A549 (cell line): ENCODE measurements at places on chromosomes 16 and 17. TPM values are rescaled to one million over a fixed set of nuclear protein-coding genes. Genes with fewer than 3 reads are reported as not detected.

GRCh38 chr16:3066440-3066748 lies 954 bp downstream of the IL32 start:
- DNase-seq = no peak

- no peak for DNase-seq
Observed at GRCh38 chr17:42891539-42892152, 9.0 kb upstream of the G6PC1 start.

GRCh38 chr17:80773243-80773991 lies 218.2 kb upstream of the CHMP6 start:
- no peak for DNase-seq

DNA sequence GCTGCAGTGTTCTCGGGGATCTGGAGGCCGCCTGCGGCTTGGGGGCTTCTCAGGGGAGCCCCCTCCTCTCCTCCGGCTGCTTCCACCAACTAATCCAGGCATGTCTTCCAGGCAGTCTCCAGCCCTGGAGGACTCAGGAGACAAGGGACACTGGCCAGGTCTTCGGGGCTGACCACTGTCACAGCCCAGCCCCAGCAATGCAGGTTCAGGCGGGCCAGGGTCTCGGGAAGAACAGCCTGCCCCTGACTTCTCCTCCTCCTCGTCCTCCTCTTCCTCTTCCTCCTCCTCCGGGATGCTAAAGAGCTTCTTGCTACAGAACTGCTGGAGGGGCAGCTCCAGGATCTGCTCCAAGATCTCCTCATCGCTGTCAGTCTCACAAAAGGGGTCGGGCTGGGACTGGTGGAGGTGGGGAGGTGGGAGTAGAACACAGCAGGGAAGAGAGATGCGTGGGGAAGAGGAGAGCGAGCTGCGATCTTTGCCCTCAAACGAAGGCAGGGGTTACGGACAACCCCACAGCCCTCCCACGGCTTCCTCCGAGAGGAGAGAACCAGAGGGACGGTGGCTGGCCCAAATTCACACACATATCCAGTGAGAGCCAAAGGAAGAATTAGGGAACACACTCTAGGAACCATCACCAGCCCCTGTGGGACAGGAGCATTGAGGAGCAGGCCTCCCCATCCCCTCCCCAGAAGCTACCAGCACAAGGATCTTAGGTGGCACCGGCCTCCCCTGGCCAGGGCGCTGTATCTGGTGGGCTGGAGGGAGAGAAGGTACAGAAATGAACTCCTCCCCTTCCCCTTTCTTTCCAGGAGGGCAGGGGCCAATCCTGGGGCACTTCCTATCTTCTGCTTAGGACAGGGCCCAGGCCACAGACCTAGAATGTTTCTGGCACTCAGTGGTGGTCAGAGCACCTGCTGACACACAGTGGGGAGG lies 19.3 kb downstream of the TSPOAP1 start:
- no peak for DNase-seq

GRCh38 chr17:30376621-30377452 lies 1.9 kb upstream of the CPD start:
- no peak for DNase-seq

SLC5A10 gene
- polyA plus RNA-seq = 0.07 to 0.22 TPM (median 0.15 TPM) in 3 replicates

KRTAP9-8 gene
- not detected in 3 replicates for polyA plus RNA-seq

ERN2 gene
- polyA plus RNA-seq = not detected in 3 replicates

GRAPL gene
- polyA plus RNA-seq = 0.16 to 0.36 TPM (median 0.25 TPM) in 3 replicates
